ENCODE measurements at places on chromosomes 3 and 15. TPM values are rescaled to one million over a fixed set of nuclear protein-coding genes. Genes with fewer than 3 reads are reported as not detected.

CNTN3 gene
- not detected for total RNA-seq

WDR93 gene
- not detected for total RNA-seq

NANOGP8 gene
- not detected for total RNA-seq

AQR gene
- total RNA-seq: 33.2 TPM

CD200R1 gene
- total RNA-seq: 7.8 TPM

CASR gene
- not detected for total RNA-seq

SPTSSB gene
- not detected for total RNA-seq

FRMD5 gene
- total RNA-seq: not detected
